ENCODE measurements at places on chromosomes 7 and 10.

GRCh38 chr10:13449296-13449695, 79.5 kb downstream of the BEND7 start:
- DNase-seq, result no peak

DNA sequence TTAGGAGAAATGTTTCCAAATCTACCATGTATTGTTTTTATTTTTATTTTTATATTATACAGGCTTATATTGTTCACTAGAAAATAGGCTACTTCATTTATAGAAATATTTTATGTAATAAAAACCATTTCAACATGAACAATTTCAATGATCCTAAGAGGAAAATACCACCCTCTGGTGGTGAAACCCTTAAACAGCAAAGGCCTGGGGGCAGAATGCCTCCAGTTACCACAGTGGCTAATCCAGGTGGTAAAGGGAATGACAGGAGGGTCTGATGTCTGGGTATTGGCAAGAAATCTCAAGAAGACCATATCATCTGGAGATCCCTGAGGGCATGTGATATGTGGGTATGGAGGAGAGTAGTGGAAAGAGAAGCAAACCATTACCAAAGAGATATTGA, 19.3 kb downstream of the MACC1 start:
- DNase-seq, result no peak

GRCh38 chr10:124205432-124205831, 112.0 kb upstream of the CHST15 start:
- DNase-seq, result no peak

- DNase-seq, result peak; percentile 83
These were observed 11.1 kb downstream of the STEAP1B start for GRCh38 chr7:22488643-22489462.

DNA sequence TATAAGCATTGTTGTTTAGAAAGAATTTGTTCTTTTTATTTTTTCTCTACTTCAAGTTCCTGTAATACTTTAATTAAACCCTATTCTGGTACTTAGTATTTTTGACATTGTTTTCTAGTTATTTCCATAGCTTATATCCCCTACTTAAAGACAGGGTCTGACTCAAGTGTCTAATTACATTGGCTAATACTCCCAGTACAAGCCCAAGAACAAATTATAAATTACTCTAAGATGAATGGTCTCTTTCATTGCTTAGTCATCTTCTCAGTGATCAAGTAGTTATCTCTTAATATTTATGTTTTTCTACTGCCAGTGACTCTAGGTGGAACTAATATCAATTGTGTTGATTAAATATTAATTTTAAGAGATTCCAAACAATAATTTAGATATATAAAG, 21.6 kb downstream of the AHR start:
- no peak for DNase-seq

DNA sequence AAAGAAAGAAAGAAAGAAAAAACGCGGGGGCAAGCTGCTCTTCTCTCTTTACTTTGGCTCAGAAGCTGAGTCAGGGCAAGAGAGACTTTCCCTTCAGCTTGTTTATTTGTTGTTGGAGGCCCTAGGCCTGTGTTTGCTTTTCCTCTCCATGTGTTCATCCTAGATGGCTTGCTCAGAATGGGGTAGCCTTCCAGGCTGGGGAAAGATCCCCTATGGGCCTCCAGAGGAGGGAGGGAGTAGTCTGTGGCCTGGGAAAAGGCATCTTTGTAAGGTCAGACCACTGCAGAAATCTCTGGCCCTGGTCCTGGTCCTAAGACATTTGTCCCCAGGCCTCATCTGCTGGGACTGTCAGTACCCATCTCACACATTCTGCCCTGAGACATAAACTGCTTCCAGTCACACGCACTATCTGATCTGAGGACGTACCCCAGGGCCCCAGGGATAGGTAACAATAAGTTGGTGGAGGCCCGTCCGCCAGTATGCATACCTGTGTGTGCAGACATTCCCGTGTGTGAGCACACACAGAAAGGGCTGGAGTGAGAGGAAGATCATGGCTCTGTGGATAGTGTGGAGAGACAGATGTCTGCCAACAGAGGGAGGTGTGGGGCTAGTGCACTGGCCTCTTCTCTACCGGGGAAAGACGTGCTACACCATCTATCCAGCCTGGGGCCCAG, 4.9 kb upstream of the SCD start:
- peak; percentile 72 for DNase-seq

- no peak for DNase-seq
These were observed 86.1 kb upstream of the RNF32 start for GRCh38 chr7:156554488-156554887.

- peak; percentile 16 for DNase-seq
These were observed 38.0 kb downstream of the R3HCC1L start for GRCh38 chr10:98172495-98172894.

GRCh38 chr7:4134204-4134603, 547.9 kb upstream of the FOXK1 start:
- DNase-seq, result no peak

Measured in cerebellar cortex (tissue), 1 donor.